Coronary artery (tissue), 2 donors: ENCODE measurements at places on chromosomes 6 and 20.

DNA sequence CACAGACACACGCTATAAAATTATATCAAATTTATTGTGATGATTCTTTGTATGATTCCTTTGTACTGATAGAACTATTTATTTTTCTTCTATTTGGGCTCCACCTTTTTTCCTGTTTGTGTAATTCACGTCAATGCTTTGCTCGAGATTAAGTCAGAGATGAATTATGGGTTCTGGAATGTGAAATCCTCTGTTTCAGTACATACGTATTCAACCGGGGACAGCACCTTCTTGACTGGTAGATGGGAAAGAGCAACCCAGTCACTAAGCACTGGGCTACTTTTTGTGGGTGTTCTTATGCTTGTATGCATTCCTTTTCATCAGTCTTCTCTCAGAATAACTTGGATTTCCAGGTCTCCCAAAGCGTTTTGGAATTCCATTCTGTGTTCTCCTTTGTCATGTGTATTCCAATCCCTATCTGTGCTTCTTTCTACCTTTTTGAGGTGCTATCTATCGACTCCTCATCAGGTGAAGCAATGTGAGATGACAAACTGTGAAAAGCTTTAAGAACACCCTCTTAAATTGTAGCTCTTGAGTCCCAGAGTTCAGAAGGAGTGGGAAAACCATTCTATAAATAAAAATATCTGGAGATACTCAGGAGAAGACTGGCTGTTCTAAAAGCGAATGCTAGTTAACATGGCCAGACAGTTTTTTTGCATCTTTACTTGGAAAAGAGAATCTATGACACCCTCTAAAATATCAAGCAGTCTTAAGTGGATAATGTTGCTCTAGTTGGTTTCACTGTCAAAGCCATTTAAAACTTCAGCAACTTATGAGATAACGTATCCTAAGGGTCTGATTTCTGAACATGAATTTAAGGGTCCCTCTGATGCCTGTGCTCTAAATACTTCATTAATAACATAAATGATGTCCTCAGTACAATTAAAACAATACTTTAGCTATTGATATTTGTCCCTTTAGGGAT, 197.7 kb upstream of the PREP start:
- DNase-seq: no peak

DNA sequence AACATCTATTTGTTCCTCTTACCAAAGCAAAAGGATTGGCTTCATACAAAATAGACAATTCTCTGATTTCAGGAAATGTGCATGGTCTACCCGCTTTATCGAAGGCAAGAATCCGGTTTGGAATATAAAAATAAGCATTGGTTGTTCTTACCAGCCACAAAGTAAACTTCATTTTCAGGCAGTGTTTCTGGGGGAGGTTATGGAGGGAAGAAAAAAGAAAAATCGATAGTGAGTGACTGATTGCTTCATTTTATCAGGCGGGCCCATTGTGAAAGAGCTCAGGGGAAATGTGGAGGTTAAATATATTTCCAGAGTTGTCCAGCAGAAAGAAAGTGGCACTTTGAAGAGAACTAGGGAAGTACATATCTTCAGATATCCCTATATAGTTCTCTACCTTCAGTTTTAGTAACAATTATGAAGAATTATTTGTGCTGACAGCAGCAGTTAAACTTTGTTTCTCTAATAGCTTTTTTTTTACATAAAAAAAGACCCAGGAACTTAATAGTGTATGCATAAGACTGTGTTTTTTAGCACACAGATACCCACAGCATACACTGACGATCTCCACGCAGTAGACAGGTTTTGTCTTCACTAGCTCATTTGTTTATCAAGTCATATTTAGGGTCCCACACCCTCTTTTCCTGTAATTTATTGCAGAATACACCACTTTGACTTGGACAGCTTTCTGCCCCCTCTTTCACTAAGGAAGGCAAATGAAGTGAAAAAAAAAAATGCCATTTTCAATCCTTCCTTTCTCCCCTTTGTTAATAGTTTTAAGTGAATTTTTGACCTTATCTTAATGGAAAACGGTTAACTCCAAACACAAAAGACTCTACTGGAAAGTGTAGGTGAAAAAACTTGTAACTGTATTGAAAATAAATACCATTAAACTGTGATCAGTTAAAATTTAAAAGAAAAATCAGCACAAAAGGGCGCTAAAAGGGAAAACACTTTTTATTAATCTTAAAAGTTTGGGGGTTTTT, 2.9 kb downstream of the POU3F2 start:
- no peak for DNase-seq

- no peak for DNase-seq
Observed at GRCh38 chr6:21559238-21559637, 34.3 kb upstream of the SOX4 start.

DNA sequence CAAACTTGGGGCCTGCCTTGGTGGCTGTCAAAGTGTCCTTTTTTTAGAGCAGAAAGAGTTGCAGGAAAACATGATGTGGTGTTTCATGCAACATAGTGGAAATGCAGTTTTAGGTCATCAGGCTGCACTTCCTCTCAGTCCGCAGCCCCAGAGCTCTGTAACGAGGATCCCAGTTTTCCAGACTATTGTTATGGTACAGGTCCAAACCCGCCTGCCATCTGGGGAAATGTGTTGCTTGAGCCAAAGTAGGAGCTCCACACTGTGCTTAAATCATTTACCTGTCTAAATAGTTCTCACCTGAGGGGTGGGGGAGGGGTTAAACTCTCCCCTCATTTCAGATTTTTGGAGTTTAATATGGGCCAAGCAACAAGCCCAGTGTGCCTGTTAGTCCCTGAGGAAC, 59.8 kb downstream of the GOPC start:
- no peak for DNase-seq

GRCh38 chr6:84449220-84449619, 221.8 kb upstream of the CEP162 start:
- no peak for DNase-seq

- no peak for DNase-seq
Observed at GRCh38 chr20:34536798-34537394, 20.7 kb downstream of the DYNLRB1 start.

DNA sequence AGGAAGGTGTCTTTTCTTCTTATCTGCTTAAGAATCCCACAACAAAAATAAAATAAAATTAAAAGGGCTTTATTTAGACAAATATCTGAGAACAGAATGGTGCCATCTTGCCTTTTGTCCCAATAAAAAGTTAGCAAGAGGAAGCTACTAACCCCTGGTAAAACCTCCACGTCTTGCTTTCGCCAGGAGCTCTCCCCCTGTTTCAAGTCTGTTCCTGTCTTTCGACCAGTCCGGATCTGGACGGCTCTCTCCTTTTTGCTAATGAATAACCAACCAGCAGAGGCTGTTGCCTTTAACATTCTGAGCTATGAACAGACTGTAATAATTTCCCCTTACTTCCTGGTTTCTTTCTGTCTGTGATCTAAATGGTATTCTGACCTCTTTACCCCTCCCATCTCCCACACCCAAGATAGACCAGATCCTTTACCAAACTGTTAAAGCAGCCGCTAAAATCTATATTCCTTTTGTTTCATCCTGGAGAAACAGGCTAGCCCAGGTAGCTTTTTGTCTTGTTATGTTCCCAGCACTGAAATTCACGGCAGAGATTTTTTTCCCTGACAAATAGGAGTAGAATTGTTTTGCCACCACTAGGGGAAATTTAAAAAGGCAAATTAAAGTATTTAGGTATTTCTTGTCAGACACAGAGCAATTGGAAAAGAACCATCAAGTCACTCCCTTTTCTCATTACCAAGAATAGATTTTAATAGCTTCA, at the start of gene FRK:
FRK (minus strand) TSS at position 320 of the 712 bp plus-strand sequence. CDS start 580 bp downstream, outside the sequence.
- DNase-seq: no peak

GRCh38 chr6:162942866-162943265, 215.1 kb downstream of the PACRG start:
- DNase-seq: no peak

DNA sequence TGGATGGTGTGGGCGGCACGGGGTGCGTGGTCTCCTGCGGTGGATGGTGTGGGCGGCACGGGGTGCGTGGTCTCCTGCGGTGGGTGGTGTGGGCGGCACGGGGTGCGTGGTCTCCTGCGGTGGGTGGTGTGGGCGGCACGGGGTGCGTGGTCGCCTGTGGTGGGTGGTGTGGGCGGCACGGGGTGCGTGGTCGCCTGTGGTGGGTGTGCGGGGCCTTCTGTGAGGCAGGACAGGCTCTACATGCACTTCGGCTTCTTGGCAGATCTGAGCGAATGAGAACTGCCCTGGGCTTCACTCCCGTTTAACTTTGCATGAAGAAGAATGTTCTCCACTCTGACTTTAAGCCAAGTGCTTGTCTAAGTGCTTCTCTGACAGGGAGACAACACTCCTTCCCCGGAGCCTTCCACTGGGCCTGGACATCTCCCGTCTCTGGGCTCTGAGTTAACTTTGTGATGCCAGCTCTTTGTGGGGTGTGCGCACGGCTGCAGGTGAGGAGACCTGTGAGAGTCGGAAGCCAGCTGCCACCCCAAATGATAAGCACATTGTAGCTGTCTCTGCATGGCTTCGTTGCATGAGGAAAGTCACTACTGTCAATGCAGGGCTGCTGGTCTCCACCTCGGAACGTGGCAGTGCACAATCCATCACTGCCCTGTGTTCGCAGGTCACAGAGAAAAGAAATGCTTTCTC, 244.8 kb downstream of the DLL1 start:
- no peak for DNase-seq

GRCh38 chr20:58177799-58178198, 50.7 kb downstream of the ANKRD60 start:
- DNase-seq: no peak

GRCh38 chr20:5077761-5078387, 41.9 kb downstream of the PCNA start:
- no peak for DNase-seq

DNA sequence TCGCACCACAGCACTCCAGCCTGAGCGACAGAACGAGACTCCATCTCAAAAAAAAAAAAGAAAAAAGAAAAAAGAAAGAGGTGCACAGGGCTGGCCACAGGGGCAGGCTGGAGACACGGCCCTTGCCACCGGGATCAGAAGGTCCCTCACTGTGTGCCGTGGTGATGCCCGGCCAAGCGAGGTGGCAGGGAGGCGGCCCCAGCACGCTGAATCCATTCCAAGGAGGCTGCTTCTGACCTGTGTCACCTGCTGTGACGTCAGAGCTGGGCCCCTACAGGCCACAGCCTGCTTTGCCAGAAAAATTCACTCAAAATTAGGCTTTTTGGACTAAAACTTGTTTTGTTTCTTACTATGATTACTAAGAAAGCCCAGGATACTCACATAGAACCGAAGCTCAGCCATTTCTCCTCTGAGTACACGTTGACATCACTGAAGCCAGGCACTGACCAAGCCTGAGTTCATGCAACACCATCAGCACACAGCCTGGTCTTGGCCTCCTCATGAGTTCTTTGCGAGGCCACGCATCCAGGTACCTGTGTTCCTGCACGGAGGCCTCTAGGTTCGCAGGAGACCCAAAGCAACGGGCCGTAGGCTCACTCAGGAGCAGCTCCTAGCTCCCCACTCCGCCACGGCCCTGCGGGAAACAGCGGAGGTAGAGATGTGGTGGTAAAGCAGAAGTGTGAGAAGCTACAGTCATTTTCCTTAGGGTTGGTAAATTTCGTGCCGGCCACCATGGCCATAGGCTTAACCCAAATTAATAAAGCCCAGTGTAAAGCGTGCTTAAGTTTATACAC, 67.8 kb downstream of the THBS2 start:
- no peak for DNase-seq

GRCh38 chr6:33672808-33673207, 38.7 kb downstream of the UQCC2 start:
- peak; percentile 81 for DNase-seq

DNA sequence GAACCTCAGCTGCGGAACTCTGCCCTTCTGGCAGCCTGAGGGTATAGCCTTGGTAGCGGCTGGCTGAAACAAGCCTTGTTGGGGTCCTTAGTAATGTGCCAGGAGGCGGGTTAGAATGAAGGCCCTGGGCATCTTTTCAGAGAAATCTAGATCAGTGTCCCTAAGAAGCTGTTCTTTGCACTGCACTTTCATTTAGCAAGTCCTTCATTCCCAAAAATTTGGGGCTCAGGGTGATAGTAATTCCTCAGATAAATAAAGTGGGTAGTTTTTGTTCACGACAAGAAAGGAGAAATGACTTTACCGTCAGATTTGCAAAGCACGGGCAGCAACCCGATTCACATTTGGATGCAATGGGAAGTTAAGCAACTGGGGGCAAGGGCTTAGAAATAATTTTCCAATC, 3.2 kb downstream of the INSM1 start:
- DNase-seq: no peak

DNA sequence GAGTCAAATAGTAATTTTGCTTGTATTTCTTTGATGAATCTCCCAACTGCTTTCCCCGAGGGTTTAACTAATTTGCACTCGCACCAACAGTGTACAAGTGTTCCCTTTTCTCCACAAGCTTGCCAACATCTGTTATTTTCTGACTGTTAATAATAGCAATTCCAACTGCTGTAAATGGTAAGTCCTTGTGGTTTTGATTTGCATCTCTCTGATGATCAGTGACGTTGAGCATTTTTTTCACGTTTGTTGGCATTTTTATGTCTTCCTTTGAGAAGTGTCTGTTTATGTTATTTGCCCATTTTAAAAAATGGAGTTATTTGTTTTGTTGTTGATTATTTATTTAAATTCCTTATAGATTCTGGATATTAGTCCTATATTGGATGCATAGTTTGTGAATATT, 399.8 kb upstream of the MAN1A1 start:
- no peak for DNase-seq

DNA sequence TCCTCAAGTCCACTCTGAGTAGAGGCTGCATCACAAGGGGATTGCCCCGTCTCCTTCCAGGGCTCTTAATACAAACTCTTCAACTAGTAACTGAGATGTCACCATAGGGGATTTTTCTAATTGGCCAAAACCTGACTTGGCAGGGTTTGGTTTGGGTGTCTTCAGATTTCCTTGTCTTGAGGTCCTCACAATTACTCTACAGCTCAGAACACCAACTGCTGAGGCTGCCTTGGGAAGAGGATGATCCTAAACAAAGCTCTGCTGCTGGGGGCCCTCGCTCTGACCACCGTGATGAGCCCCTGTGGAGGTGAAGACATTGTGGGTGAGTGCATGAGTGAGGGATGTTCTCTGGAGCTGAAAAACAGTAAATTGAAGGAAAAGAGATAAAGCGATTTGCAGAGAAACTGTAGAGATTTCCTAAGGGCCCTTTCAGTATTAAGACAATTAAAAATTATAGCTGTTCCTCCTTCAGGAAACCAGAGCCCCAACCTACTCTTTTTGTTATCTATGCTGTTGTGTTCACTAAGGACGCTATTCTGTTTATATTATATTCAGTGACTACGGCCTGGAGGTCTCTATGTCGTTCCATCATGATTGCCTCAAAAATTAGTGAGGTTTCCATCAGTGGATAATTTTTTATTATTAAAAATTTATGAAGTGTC, at the start of gene HLA-DQA1:
HLA-DQA1 (plus strand) TSS at position 188 of the 662 bp plus-strand sequence; CDS start at position 241, 53 bp downstream.
- no peak for DNase-seq
